ENCODE measurements at places on chromosomes 1 and 21.
A peak's percentile ranks its signal among the peaks of the same experiment; 100 is the strongest.

DNA sequence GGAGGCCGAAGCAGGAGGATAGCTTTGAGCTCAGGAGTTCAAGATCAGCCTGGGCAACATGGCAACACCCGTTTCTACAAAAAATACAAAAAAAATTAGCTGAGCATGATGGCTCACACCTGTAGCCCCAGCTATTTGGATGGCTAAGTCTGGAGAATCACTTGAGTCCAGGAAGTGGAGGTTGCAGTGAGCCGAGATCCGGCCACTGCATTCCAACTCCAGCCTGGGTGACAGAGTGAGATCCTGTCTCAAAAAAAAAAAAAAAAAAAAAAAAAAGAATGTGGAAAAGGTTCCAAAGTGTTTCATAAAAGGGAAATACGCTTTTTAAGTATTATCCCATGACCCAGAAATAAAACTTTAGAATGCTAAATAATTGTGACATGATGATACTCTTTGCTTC, 8.0 kb downstream of the S1PR1 start:
- DNase-seq = no peak

GRCh38 chr1:58781541-58782177, 2.2 kb downstream of the JUN start:
- DNase-seq = peak; percentile 52

DNA sequence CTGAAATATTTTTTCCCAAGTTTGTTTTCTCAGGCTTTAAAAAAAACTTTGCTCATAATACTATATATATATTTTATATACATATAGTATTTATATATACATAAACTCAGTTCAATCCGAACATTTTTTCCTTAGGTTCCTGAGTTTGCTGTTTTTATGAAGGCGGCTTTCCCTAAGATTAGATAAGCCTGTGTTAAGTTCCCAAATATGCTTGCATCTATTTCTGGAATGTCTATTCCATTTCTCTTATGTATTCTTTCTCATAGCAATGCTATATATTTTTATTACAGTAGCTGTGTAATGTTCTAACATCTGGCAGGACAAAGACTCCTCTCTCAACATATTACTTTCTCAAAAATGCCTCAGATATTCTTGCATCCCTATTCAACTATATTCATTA, 45.9 kb downstream of the ADSS2 start:
- DNase-seq = no peak

DNA sequence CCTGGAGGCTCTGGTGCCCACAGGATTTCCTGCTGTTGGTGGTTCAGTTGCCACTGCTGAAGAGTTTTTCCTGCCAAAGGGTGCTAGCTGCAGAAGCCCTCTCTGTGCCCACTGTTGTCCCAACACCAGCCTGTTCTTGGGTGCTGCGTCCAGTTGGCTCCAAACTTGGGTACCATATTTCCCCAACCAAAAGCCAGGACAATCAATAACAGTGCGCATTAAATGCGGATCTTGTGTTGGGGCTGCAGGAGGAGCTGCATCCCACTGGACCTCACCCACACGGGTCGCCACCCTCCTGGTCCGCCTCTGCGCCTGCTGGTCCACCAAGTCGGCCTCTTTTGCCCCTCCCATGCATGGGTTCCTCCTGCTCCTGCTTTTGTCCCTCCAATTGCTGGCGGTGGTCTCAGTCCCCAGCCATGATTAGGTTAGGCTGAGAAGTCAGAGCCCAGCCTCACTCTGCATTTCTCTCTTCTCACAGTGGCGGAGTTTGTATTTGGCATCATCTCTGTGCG, 9.8 kb downstream of the ABCG1 start:
- no peak for DNase-seq

DNA sequence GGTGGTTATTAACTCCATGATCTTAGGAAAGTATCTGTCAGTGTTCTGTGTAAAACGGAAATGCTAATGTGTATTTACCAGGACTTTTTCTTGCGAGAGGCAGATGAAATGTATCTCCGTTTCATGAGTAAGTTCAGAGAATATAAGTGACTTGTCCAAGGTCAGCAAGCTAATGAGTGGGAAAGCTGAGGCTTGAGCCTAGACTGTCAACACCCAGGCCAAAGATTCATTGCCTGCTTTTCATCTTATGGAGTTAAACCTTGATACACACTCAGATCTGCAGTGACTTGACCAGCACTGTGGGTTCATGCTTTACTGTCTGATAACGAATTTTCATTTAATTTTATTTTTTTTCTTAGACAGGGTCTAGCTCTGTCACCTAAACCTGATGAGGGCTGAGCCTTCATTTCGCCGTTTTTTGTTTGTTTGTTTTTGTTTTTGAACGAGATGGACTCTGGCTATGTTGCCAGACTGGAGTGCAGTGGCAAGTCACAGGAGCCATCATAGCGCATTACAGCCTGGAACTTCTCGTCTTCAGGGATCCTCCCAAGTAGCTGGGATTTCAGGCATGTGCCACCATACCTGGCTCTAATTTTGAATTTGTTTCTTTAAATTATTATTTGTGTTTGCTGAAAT, 918 bp upstream of the JTB start:
- DNase-seq = no peak

GRCh38 chr1:207925210-207925609, 14.3 kb upstream of the CD34 start:
- no peak for DNase-seq

DNA sequence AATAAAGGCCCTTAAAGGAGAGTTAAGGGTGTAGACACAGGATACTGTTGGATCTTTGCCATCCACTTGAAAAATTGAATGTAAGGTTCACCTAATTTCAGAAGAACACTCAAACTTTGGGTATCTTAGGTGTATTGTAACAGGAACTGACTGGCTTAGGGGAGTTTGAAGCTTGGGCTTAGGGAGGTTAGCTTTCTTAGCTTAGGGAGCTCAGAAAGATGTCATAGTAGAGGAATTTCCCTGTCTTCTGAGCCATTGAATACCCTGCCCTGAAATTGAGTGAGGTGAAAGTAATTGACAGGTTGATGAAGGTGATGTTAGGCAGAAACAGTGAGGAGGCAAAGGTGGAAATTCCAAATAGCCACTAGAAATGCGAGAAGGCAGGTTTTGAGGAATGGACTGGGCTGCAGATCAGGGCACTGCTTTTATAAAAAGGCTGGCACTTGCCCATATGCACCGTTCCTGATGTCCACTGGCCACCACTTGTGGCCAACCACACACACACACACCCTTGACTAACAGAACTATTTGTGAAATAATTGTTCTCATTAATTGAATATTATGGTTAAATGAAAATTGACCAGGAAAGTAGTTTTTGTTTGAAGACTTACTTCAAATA, 16.5 kb downstream of the BACH1 start:
- no peak for DNase-seq
